ENCODE measurements at places on chromosomes 4 and X.

DNA sequence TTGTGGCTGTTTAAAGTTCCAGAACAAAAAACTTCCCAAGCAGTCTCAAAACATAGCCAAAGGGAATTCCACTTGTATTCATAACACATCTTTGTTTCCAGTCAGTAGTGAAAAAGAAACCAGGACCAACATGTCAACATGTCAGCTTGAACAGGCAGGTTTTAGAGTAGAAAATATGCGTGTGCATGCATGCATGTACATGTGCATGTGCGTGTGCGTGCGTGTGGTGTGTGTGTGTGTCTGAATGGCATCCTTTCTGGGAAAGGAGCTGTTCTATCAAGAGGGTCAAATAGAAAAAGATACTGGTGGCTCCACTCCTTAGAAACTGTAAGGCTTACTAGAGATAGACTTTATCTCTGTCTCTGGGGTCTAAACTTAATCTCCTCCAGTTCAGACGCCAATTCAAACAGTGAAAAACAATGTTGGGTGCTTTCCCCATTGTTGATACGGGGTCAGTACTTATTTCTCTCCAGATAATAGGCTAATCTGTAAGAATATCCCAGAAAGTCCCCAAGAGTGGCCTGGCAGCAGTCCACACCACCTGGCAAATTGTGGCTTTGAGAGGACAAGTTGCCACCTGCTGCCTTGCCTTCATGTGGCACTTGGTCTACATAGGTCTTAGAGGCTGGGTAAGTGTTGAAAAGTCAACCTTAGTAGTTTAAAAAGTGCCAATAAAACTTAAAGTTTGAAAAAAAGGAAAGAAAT is 110.4 kb downstream of the SCD5 start:
- no peak for DNase-seq

GRCh38 chrX:44303119-44303518 is 40.4 kb downstream of the EFHC2 start:
- no peak for DNase-seq

- no peak for DNase-seq
Measured at GRCh38 chr4:10078481-10079233, 37.9 kb downstream of the WDR1 start.

DNA sequence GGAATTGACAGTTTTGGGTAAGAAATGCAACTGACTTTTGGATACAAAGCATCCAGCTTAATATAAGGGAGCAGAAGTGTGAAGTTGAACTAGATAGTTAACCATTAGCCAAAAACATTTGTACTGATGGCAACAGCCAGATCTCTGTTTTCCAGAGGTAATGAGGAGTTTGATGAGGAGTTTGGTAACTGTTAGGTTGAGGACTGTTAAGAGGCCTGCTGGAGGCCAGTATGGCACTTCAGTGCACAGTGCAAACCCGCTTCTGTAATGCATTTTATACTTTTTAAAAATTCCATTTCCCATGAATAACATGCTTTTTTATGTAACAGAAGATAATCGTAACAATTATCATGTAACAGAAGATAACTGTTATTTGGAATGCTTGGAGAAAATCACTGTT is 30.0 kb downstream of the CDKL5 start:
- no peak for DNase-seq

DNA sequence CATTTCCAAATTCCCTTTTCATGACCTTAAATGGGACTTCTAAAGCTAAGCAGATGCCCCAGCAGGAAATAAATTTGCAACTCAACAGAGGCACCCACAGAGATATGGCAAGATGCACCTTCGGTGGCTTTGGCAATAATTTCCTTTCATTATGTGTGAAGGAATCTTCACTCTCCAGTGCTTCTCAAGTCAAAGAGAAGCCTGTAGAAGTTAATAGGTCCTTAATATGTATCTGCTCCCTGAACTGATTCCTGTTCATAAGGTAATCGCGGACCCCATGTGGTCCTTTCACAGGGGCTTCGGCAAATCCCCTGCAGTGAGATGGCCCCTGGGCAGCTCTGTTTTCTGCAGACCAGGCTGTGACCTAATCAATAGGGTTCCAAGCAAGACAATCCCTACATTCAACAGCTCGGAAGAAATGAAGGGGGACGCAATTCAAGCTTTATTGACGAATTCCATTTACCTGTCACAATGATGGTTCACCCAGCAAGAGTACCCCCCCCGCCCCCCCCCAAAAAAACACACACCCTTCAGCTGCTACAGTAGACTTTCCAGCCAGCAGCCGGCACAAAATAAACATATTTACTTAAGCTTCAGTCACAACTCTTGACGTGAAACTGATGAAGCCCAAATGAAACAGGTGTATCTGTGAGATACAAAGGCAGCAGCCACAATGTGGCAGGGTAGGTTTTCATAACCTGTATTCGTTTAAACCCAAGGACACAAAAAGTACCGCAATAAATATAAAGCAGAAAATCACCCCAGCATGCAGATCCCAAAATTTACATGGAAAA is 35.3 kb downstream of the FAT1 start:
- no peak for DNase-seq

DNA sequence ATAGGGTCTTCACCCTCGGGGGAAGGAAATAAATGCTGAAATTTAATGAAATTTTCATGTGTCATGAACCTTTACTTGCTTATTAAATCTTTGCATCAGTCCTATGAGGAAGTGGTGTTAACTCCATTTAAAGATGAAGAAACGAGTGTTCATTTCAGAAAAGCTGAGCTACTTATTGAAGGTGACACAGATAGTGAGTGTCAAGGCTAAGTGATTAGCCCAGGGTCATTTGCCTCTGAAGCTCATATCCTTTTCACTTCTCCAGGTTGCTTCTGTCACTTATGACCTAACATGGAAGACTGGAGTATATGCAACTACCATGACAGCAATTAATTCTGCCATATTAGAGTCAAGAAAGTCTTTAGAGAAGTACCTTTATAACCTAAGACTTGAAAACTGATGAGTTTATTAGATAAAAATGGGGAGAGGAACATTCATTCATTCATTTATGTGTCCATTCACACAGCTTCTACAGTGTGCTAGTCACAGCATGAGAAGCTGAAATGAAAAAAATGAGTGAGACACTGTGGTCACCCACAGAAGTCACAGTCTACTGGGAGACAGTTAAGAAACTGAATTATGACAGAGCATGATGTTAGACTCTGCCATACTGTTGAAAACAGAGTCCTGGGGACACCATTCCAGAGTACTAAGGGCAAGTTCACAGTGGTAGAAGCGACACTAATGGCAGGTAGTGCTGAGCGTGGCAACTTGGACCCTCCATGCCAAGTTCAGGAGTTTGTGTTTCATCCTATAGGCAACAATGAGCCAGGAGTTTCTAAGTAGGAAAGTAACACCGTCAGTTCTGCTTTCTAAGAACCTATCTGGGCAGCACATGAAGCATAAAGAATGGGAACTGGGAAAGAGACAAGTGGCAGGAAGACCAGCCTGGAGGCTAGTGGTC is 21.3 kb downstream of the ALPK1 start:
- DNase-seq = no peak

DNA sequence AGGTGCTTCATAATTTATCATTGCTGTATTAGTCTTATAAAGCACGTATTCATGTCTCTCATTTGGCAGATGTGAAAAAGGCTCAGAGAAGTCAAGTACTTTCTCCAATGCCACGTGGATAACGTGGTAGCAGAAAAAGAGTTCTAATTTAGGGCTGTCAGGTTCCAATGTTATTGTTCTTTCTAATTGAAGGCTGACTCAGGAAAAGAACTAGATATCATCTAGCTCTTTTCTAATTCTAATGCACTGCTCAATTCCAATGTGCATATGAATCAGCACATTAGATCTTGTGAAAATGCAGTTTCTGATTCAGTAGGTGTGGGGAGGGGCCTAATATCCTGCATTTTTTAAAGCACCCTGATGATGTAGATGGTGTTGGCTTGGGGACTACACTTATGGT is 22.8 kb downstream of the AGA start:
- no peak for DNase-seq

GRCh38 chr4:118249890-118250289 is 102.9 kb downstream of the PRSS12 start:
- DNase-seq = no peak

- DNase-seq = peak; percentile 9
Measured at GRCh38 chr4:70688795-70689231, 481 bp downstream of the UTP3 start.

GRCh38 chr4:95358421-95358820 is 190.4 kb downstream of the UNC5C start:
- no peak for DNase-seq

DNA sequence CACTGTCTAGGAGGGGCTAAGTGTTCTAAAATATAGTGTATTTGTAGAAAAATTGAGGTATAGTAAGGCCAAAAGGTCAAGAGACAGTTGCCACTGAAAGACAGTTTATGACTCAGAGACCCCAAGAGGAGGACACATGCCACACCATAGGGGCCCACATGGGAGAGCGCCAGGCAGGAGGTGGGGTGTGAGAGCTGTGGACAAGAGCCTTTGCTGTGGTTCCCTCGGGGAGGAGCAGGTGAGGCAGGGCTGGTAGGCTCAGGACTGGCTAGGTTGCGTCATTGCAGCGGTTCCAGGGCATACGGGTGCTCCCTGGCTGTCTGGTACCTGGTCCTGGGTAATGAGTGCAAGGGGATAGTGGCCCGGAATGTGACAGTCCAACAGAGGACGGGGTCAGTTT is 37.6 kb downstream of the CCNQ start:
- DNase-seq = no peak

DNA sequence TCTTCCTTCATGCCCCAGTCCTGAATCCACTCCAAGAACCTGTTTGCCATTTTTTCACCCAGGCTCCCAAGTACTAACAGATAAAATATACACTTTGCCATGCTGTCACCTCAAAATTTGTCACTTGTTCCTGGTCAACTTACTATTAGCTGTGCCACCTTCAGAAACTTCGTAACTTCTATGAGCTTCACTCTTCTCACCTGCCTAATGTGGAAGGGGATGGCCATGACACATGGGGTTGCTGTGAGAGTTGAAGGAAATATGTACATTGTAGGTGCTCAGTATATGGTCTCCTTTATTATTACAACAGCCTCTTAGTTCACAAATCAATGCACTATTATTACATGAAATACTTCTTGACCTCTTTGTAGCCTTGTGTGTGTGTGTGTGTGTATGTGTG is 10.4 kb downstream of the TMSB4X start:
- DNase-seq = no peak

- no peak for DNase-seq
Measured at GRCh38 chr4:2320746-2321145, 58.8 kb upstream of the MXD4 start.

- DNase-seq = no peak
Measured at GRCh38 chr4:132859929-132860328, 289.2 kb upstream of the PCDH10 start.

DNA sequence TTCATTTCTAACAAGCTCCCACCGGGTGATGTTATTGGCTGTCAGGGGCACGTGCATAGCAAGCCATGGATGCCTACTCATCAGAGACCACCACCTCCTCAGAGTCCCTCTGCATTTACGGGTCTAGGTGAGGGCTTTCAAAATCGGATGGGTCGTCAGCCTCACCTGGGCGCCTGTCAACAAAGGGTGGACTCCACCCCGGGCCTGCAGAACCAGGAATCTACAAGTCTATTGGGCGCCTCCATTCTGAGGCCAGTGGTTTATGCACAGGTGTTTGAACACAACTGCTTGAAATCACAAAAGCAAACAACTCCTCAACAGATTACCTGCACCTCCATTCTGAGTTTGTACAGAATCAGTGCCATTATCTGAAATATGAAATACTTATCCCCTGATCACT is 318.9 kb downstream of the PTTG2 start:
- DNase-seq = no peak

DNA sequence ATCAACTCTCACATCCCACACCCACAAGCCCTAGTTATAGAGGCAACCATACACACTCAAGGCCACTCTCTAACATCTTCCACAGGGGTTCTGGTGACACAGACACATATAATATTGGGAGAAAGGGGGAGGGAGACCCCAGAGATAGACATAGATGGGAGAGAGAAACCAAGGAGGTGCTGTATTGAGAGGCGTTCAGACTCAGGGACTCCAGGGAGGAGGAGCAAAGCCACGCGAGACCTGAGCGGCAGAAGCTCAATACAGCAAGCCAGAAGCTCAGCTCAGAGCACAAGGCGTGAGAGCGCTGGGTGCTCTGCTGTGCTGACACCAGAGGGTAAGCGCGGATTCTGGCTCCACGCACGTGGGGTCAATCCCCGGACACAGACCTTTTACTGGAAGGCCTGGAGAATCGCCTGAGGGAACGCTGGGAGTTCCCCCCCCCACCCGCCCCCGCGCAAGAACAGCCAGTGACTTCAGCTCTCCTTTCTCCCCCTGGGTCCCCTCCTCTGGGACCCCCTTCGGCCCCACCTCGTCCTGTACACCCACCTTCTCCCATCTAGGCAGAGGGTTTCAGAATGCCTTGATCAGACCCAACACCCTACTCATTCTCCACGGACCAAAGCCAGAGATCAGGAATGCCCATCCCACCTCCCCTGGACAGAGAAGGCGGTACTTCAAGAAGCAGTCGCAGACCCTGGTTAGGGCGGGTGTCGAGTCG is 8.7 kb downstream of the MSX1 start:
- no peak for DNase-seq

DNA sequence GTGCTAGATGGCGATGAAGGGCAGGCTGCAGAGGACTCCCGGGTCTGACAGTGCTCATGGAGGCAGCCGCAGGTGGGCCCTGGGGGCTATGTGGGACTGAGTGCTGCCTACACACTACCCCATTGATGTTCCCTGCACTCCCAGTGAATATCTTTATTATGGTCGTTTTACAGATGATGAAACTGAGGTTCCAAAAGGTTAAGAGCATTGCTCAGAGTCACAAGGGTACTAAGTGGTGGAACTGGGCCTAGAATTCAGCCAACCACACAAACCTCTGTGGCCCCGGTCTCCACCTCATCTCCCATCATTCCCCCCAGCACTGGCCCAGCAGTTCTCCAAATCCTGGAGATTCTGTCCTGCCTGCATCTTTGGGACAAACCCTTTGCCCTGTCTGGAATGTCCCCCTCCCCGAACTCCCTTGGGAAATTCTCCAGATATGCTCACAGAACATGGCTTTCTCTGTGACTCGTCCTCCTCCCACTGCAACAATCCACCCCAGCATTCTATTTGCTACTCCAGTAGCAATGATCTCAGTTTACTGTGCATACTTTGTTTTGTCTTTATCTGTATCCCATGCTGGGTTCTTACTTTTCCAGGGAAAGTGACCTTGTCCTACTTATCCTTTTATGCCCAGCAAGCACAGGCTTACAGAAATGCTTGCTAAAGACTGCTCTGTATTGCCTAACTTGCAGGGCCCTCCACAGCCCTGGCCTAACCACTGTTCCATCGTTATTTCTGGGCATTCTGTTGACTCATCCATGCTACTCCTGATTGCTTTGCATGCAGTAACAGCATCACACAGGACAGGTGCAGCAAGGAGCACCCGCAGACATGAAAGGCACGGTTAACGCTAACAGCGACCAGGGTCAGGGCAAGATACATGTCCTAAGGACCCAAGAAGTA is 14.0 kb downstream of the PNMA6F start:
- DNase-seq = no peak

Data from stimulated activated CD4-positive, alpha-beta T cell treated with anti-CD3 and anti-CD28 coated beads, Interleukin-15, amount 100 ng/mL, for 48 hours (primary cell).